ENCODE measurements at places on chromosomes 12 and 14.

DNA sequence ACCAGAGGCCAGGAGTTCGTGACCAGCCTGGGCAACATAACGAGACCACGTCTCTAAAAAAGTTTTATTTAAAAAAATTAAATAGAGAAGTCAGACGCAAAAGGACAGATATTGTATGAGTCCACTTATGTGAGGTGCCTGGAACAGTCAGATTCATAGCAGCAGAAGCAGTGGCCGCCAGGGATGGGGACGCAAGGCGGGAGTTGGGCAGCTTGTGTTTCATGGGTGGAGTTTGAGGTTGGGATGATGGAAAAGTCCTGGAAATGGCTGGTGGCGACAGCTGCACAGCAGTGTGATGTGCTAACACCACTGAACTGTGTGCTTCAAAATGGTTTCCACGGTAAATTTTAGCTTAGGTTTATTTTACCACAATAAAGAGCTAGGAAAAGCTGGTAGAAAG, 57.6 kb upstream of the DDX11 start:
- DNase-seq, result no peak

DNA sequence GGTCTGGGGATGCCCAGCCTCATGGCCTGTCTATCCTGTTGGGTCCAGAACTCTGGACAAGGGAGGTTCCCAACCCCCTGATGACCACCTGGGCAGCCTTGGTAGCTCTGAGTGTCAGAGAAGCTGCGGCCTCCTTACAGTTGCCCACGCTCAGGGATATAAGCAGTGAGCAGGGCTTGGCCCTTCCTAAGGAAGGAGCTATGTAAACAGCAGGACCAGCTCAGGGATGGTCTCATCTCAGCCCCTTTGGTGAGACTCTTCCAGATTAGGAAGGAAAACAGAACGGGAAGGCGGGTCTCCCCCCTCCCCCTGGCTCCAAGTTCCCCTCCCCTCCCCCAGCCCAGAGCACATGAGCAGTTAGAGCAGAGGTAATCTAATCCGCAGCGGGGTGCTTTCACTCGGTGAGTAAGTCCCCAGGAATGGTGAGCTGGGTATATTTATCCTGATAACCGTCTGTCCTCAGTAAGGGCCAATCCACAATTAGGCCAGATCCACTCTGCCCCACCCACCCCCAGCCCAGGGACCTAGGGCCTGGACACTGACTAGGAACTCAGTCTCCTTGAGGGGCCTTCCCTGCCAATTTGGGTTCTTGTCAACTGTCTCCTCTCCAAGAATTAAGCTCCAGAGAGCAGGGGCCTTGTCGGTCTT, 29.5 kb upstream of the RPLP0 start:
- DNase-seq, result no peak

- no peak for DNase-seq
Measured at GRCh38 chr12:108442910-108443309, 72.2 kb upstream of the FICD start.

DNA sequence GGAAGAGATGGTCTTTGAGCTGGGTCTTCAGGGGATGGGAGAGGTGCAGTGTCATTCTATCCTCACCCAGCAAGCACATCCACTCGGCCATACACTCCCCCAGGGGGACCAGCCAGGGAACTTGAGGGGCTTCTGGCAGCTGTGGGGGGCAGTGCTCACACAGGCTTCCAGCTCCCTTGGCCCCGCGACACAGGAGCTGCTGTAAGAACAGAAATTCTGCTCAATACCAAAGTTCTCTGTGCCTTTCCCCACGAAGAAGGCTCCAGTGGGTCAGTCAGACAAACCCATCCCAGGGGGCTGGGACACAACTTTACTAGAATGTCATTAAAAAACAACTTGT, 289.1 kb upstream of the RTL1 start:
- no peak for DNase-seq

- no peak for DNase-seq
Measured at GRCh38 chr14:57963071-57963470, 97.2 kb upstream of the SLC35F4 start.

GRCh38 chr14:105899071-105899641, 372.8 kb downstream of the TMEM121 start:
- DNase-seq, result no peak

DNA sequence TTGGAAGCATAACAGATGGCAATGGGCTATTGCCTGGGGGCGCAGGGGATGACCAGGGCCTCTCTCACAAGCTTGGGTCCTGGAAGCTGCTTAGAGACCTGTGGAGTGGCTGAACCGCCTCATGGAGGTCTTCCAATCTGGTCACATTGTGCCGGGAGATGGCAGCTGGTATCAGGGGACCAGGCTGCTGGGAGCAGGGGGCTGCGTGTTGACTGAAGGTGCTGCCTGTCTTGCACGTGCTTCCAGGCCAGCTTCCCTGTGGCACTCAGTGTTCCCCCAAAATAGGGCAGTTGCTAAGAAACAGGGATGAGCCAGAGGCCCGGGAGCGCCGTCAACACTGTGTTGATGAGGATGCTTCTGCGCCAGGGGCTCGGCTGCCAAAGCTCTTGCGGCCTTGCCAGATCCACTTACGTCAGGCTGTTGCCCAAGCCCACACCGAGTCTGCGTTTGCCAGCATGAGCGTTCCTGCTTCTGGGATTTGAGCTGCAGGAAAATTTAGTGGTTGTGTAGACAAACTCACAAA, 39.8 kb downstream of the ELK3 start:
- no peak for DNase-seq

GRCh38 chr14:93859957-93860356, 67.2 kb upstream of the FAM181A start:
- DNase-seq, result no peak

DNA sequence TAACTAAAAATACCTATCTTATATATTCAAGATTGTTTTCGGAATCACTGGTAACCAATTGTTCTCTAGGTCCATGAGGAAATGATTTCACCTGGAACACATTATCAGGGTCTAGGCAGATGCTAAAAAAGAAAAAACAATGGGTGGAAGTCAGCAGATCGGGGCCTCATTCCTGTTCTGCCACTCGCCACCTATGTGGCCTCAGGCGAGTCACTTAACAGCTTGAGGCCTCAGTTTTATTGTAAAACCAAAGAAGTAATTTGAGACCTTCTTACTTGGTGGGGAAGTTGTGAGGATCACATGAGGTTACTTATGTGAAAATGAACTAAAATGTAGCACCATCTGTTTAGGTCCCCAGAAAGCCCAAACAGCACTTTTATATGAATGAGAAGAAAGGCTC, 6.2 kb upstream of the RNASE10 start:
- DNase-seq, result no peak

- DNase-seq, result no peak
Measured at GRCh38 chr12:91413581-91414546, 231.2 kb upstream of the DCN start.

DNA sequence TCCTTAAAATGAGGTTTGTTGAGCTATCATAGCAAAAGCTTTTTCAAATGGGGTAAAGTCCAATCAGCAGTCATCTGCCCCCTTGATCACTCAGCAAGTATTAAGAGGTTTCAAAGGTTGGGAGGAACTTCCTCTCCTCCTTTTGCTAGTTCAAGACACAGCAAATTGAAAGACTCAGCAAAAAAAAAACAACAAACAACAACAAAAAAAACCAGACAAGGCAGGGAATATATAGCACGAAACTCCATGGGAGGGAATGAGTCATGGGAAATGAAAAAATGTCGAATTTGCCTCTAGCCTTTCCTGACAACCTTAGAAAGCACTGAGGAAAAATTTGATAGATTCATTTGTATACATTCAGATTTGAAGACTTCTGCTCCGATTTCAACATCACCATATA, 1.6 kb upstream of the SLC7A8 start:
- no peak for DNase-seq

GRCh38 chr14:99561864-99562263, 42.1 kb downstream of the CCDC85C start:
- no peak for DNase-seq

DNA sequence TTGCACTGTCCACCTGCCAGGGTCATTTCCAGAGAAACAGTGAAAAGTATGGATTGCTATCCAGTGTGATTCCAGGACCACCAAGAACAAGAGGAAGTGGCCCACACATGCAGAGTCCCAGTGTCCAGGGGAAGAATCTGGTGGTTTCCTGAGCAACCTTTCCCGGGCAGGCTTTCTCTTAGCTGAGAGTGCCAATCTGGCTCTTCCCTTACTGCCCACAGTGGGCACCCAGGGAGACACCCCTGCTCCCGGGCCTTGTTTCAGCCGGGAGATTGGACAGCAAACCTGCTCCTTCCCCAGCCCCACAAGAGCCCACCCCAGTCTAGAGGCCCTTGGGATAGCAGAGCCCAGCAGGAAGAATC, 62.1 kb downstream of the VWF start:
- DNase-seq, result no peak

DNA sequence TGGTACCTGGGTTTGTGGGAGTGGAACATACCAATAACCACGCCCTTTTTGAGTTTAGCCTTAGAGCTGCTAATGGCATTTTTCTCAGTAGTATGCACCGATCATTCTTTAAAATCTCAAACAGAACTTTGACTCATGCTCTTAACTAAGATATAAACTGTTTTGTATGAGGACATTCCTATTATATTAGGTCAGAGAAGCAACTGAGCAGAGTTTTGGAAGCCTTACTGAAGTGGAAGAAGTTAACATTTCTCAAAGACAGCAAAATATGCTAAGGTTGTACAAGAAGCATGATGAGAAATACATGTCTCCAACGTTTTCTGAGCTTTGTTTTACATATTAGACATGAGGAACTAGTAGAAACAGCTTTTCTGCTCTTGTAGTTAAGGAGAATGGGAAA, 819.2 kb downstream of the FSCB start:
- no peak for DNase-seq

DNA sequence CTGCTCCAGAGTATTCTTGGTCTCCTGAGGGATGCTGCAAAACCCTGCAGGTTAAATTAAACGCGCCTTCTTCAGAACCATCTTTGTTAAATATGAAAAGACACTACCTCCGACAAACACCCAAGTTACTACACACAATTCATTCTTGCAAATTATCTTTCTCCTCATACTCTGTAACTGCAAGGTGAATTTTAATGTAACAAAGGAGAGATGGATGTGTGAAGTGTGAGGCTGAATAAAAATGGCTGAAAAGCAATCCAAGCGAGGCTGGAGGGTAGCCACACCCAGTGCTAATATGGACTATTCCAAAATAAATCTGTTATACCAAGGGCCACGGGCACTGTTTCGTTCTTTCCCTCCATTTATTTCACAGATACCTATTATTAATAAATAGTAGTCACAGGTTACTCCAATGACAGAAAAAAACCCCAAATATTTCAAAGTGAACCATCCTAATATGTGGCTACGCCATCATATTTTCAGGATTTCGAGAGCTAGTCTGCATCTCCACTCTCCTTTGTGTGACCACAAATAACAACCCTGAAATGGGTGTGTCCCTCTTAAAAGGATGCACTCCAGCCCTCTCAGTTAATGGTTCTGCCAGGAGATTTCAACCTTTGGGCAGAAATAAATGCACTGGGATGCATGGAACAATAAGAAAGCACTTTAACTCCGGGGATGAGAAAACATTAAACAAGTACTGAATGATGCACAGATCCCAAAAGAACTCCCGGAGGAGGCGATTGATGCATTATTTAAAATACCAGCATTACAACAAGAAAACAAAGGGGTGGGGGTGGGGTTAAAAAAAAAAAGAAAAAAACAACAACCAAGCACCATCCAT, 53.1 kb upstream of the CCDC175 start:
- DNase-seq, result no peak

DNA sequence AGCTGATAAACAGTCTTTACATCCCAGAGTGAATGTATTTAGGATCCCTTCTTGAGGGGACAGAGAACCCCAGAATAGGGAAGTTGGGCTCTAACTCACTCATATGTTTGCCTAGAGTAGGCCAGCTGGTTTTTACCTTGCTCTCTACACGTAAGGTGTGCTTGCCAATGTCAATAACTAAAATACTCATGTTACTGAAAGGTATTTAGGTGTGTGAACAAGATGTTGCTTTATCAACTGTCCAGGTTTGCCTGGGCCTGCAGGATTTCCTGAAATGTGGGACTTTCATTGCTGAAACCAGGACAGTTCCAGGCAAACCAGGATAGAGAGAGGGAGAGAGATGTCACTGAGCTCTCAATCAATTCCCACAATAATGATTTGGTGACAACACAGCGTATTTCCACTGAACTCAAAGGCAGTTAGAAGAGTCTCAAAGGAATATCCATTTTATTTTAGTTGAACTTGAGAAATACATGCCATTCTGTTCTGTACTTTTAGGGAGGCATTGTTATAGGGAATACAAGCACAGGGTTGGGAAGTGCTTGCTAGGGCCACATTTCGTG, 171.7 kb downstream of the NRXN3 start:
- DNase-seq, result no peak

GRCh38 chr12:103518899-103519298, 23.1 kb upstream of the C12orf42 start:
- no peak for DNase-seq

GRCh38 chr14:72678356-72678755, 215.5 kb downstream of the DPF3 start:
- DNase-seq, result no peak

DNA sequence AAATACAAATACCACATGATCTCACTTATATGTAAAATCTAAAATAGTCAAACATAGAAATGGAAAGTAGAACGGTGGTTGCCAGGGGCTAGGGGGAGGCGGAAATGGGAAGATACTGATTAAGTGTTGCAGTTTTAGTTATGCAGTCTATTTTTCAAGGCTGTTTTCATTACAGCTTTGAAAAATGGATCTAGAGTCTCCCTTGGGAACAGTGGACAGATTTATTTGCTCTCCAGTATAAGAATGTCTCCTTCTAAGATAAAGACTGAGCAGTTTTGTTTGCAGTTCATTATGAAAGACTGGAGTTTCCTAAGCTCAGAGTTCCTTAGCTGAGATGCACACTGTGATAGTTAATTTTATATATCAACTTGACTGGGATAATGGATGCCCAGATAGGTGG, 202.5 kb downstream of the KLHL28 start:
- DNase-seq, result no peak

- DNase-seq, result peak; percentile 47
Measured at GRCh38 chr14:96592591-96593386, 90.6 kb downstream of the PAPOLA start.

DNA sequence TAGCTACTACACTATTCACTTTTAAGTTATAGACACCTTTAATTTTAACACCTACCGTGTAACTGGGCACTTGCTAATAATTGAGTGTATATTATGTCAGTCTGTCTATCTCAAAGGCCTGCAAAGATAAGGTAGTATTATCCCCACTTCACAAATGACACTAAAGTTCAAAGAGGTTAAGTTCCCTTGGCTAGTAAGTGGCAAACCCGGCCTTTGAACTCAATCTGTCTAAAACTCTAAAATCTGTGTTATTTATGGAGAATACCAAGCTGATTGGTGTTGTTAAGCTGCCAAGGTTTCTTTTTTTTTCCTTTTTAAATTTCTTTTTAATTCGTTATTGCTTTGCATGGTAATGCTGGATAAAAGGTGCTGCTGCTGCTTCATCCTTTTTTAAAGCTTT, 37.7 kb downstream of the YLPM1 start:
- no peak for DNase-seq

GRCh38 chr14:65600742-65601141, 188.2 kb downstream of the FUT8 start:
- no peak for DNase-seq

GRCh38 chr12:114194956-114195355, 211.0 kb downstream of the TBX5 start:
- no peak for DNase-seq

All from CD4-positive, alpha-beta T cell treated with Interferon alpha-2 for 1 hour (primary cell).